ENCODE measurements at places on chromosomes 7 and 10.

- peak; percentile 23 for DNase-seq
Measured at GRCh38 chr7:81248420-81248819, 329.6 kb upstream of the SEMA3C start.

GRCh38 chr10:72800000-72800740, 93.4 kb upstream of the OIT3 start:
- peak; percentile 63 for DNase-seq

DNA sequence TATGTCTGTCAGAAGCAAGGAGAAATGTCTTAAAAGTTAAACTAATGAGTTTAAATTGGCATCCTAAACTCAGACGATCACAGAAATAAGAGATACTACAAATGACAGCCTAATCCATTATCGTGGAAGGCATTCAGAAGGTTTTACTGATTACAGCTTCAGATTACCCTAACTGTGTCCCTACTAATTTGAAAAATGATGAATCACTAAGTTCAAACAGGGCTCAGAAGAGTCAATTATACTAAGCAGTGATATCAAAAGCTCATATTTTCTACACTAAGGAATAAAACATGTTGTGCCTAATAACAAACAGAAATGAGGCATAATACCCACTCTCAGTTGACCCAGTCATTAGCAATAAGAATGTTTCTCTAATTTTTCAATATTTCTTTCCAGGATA, 152.0 kb upstream of the NRBF2 start:
- peak; percentile 18 for DNase-seq

DNA sequence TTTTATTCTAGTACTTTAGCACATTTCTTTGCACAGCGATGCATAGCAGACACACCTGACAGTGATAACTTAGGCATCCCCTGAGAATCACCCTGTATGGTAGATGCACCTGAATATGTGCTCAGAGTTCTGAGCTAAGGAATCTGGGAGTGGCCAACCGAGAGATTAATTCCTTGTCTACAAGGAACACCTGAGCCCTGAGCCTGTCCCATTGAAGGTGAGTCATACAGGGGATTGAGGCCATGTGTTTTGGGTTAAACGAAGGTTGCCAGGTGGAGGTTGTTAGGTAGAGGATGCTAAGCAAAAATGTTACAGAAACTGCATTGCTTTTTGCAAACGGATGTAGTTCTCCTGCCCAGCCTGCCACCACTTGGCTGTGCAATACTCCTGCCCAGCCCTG, 128.9 kb downstream of the AMPH start:
- peak; percentile 43 for DNase-seq

DNA sequence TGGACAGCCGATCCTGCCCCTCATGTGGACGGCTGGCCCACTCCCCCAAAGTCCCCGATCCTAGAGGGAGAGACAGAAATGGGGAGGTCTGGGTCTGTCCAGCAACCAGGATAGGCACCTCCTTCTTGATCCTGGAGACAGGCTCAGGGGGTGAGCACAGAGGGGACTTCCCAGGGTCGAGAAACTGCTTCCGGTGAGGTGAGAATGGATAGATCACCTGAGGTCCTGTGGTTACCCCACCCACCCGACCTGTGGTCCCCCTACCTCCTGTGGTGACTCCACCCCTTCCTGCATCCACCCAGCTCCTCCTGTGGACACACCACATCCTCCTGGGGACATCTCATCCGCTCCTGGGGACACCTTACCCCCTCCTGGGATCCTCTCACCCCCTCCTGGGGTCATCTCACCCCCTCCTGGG, 27.4 kb upstream of the RASGEF1A start:
- no peak for DNase-seq

- no peak for DNase-seq
Measured at GRCh38 chr10:69839696-69840345, 38.1 kb downstream of the COL13A1 start.

DNA sequence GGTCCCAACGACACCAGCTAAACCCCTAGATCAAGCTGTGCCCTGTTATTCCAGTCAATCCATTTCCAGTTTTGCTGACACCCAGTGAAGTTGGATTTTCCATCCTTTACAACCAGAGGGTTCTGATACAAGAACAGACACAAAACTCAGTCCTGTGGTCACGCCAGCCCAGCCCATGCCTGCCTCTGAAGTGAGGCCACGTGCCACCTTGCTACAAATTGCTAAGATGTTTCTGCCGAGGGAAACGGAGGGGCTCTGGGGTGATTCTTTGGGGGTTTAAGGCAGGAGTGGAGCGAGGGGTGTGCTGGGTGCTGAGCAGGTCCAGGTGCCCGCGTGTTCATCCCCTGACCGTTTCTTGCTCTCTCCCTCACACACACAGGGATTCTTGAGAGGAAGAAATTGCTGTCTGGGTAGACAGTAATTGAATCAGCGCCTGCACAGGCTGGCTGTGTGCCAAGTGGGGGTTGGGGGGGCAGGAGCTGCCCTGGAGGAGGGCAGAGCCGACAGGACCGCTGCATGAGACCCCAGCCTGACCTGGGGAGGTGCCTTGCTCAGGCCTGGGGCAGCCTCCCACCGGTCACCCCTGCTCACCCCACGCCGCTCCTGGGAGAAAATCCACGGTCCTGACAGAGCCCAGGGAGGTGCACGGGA, 38.1 kb downstream of the ADAP1 start:
- DNase-seq = peak; percentile 65

- DNase-seq = no peak
Measured at GRCh38 chr7:44572771-44573170, 937 bp downstream of the DDX56 start.

- no peak for DNase-seq
Measured at GRCh38 chr10:93762979-93763391, 5.2 kb downstream of the LGI1 start.

GRCh38 chr10:69647819-69648218, 17.8 kb downstream of the FAM241B start:
- peak; percentile 30 for DNase-seq

GRCh38 chr10:113543107-113543955, 9.5 kb upstream of the HABP2 start:
- DNase-seq = no peak

- DNase-seq = peak; percentile 82
Measured at GRCh38 chr7:35036361-35037171, 719 bp downstream of the DPY19L1 start.

DNA sequence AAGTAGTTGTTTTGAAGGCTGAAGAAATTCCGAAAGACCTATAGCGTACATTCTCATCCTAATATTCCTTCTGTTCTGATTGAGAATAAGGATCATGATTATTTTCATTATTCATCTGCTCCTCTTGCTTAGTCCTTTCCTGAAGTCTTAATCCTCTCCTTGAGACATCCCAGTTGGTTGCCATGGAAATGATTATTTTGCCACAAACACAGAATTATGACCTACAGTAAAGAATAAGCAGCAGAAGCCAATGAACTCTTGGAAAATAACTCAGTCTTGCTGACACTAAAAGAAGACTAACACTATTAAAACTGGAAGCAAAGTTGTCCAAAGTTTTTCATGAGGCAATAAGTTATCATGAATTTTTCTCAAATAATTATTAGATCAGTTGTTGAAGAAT, 47.8 kb upstream of the JAZF1 start:
- DNase-seq = no peak

DNA sequence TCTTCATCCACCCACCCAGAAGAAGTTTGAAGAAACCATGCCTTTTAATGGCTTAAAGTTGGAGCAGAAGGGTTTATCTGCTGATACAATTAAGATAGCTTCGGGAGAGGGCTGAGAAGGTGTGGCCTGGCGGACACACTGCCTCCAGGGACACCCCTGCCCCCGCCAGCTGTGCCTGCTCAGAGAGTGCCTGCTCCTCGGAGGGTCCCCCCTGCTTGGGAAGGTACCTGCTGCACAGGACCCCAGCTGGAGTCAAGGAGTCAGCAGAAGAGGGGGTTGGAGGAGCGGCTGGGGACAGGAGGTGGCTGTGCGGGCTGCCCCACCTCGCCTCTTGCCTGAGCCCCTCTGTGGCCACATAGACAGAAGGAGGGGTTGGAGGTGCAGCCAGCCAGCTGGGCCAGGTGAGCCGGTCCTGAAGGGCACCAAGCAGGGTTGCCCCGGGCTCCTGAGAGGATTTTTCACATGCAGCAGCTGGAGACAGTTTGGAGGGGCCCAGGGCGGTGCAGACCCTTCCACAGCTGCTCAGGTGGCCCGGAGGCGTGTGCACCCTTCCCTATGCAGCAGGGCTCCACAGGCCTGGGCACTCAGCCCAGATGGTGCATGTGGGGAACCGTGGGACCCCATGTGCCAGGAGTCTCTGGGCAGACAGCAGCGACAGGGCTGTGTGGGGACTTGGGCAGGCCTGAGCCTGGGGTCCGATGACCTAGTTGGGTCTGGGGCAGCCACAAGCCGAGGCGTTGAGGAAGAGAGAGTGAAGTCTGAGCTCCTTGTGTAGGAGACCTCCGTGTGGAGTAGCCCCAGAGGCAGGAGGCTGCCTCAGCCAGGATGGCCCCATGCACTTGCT, 118.9 kb downstream of the INPP5A start:
- no peak for DNase-seq

GRCh38 chr7:116988363-116988989, 35.2 kb downstream of the ST7 start:
- DNase-seq = peak; percentile 40

DNA sequence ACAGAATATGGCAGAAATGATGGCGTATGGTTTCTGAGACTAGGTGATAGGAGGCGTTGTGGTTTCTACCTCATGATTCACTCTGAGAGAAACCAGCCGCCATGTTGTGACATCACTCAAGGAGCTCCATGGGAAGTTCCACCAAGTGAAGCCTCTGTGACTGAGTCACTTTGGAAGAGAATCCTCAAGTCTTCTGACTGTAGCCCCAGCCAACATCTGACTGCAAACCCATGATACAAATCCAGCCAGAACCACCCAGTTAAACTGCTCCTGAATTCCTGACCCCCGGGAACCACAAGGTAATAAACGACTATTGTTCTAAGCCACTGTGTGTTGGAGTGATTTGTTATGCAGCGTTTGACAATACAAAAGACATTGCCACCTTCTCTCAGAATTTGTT, 91.1 kb upstream of the CARD11 start:
- DNase-seq = no peak
